ENCODE measurements at places on chromosomes 3 and 15.

DNA sequence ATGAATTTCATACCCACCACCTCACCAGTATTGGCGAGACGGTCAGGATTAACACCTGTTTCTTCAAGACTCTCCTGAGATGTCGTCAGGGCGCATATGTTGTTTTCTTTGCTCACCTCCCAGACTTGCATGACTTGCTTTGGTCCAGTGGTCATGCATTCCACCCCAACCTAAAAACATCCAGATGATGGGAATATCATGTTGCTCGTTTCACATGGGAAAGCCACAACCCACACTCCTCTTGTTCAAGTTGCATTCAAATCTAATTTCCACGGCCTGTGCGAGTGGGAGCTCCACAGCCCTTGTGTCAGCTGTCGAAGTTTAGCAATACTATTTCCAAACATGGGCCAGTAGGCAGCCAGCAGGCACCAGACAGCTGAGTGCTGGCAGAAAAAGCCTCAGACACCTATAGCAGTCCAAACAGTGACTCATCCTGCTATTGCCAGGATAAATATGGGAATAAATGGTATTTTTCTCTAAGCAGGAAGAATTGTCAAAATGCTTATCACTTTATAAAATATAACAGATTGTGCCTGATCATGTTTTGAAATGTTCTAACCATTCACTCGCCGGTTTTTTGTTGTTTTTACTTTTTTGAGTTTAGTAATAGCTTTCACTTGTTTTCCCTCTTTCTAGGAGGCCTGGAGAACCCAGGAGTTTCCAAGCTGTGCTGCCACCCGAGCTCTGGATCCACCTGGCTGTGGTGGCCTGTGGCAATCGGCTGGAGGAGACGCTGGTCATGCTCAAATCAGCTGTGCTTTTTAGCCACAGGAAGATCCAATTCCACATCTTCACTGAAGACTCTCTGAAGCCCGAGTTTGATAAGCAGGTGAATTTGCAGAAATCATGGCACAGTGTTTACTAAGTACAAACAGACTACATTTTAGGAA is 20.1 kb downstream of the GXYLT2 start:
- no peak for DNase-seq

DNA sequence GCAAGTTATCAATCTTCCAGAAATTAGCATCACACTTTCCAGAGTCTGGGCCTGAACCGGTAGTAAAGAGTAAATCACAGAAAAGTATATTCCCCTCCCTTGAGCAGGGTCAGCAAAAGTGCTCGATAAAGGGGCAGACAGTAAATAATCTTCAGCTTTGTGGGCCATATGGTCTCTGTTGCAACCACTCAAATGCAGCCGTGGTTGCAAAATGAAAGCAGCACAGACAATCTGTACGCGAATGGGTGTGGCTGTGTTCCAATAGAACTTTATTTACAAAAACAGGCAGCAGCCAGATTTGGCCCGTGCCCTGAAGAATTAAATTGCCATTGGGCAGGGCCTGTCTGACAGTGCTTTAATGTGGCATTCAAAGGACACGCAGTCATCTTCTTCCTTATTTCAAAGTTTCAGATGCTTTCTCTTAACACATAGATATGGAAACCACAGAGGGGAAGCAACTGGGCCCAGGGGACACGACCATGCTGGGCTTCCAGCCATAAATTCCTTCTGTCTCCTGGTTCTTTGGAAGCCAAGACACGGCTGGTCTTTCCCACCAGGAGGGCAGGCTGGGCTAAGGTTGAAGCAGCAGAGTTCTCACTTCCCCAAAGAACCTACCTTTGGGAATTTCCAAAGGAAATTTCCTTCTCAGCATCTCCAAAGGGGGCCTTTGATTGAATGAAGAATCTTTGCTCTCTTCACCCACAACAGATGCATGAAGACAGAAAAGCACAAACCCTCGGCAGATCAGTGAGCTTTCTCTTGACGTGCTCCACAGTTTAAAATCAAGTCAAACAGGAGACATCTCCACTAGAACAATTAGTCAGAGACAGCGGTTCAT is 489.8 kb upstream of the PROK2 start:
- DNase-seq: peak; percentile 15

DNA sequence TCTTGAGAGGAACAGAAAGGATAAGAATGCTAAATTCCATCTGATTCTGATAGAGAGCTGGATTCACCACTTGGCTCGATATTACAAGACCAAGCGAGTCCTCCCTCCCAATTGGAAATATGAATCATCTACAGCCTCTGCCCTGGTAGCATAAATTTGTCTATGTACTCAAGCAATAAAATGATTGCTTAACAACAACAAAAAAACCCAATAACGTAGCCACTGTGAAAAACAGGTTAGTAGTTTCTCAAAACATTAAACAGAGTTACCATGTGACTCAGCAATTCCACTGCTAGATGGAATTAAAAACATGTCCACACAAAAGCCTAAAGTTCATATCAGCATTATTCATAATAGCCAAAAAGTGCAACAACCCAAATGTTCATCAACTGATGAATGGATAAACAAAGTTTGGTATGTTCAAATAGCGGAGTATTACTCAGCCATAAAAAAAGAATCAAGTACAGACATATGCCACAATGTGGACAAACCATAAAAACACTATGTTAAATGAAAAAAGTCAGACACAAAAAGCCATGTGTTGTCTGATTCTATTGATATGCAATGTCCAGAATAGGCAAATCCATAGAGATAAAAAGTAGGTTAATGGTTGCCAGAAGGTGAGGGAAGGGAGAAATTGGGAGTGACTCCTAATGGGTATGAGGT is 16.8 kb downstream of the BCL2L10 start:
- no peak for DNase-seq

DNA sequence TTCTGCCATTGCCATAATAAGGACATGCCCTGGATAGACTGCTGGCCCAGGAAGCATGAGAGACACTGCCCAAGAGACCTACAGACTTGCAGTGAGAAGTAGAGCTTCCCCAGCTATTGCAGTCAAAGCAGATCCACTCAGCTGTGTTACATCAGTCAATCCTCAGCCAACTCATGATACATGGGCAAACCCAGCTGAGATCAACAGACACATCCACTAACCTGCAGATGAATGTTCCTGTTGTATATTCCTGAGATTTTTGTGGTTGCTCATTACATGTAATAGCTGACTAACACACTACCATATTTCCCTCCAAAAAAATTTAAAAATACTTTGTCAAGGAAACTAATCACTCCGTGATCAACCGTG is 68.6 kb downstream of the DCLK3 start:
- DNase-seq: no peak

GRCh38 chr3:55884491-55885285 is 397.6 kb upstream of the WNT5A start:
- DNase-seq: no peak

- DNase-seq: no peak
Measured at GRCh38 chr15:91219206-91219605, 119.1 kb downstream of the SV2B start.
